ENCODE measurements at places on chromosomes 4 and X.

DNA sequence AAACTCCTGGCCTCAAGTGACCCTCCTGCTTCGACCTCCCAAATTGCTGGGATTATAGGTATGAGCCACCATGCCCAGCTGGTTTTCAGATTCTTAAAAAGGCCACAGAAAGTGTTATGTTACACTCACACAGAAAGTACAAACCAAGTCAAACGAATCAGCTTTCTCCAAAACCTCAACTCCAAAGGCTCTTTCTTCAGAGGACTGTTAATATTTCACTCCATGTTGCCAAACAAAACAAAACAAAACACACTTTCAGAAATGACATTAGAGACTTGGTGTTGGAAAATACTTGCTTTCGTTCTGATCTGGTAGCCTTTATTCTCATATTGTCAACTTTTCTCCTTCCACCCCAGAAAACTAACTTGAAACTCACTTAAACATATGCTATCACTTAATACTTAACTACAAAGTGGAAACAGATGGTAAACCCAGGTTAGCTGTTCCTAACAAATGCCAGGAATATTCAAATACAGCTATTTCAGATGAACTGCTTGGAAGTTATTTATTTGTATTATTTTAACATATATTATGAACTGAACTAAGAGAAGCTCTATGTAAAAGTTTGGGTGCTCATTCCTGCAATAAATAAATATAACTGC is 34.7 kb downstream of the RLIM start:
- DNase-seq, result no peak

- DNase-seq, result no peak
Measured at GRCh38 chrX:39834600-39834999, 263.2 kb downstream of the BCOR start.

GRCh38 chr4:83413676-83414075 is 41.9 kb downstream of the HELQ start:
- no peak for DNase-seq

DNA sequence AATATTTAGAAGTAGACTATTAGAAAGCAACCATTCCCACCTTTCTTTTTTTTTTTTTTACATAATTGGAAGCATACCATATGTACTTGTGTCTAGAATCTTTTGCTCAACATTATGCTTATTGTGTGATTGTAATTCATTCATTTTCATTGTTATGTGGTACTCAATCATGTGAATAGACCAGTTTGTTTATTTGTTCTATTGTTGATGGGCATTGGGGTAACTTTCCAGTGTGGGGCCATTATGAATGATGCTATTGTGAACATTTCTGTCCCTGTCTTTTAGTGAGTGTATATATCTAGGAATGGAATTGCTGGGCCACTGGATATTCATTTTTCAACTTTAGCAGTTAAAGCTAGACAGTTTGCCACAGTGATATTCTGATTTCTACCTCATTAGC is 62.5 kb upstream of the MCUB start:
- DNase-seq, result no peak

GRCh38 chrX:63758011-63758410 is 27.0 kb downstream of the ARHGEF9 start:
- DNase-seq, result no peak

- no peak for DNase-seq
Measured at GRCh38 chr4:3836756-3837601, 70.8 kb downstream of the ADRA2C start.

GRCh38 chrX:31423609-31424189 is 351.9 kb upstream of the FTHL17 start:
- DNase-seq, result peak; percentile 23

- no peak for DNase-seq
Measured at GRCh38 chr4:79413032-79413885, 5.2 kb upstream of the GK2 start.

- no peak for DNase-seq
Measured at GRCh38 chr4:83151651-83152050, 37.1 kb upstream of the PLAC8 start.

DNA sequence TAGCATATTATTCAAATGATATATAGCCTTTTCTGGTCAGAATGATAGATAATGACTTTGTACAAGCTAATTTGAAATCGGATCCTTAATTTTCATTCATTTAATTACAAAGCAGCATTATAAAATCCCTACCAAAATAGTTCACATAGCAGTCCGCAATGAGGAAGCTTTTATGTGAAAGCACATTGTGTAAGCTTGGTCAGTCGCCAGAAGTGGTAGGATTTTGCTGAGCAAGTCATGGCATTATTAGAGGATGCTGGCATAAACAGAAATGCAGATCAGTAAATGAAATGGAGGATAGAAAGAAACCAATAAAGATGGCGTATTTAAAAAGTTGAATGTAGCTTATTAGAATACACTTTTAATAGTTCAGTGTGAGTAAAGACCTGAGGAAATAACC is 93.2 kb upstream of the DIAPH2 start:
- no peak for DNase-seq

DNA sequence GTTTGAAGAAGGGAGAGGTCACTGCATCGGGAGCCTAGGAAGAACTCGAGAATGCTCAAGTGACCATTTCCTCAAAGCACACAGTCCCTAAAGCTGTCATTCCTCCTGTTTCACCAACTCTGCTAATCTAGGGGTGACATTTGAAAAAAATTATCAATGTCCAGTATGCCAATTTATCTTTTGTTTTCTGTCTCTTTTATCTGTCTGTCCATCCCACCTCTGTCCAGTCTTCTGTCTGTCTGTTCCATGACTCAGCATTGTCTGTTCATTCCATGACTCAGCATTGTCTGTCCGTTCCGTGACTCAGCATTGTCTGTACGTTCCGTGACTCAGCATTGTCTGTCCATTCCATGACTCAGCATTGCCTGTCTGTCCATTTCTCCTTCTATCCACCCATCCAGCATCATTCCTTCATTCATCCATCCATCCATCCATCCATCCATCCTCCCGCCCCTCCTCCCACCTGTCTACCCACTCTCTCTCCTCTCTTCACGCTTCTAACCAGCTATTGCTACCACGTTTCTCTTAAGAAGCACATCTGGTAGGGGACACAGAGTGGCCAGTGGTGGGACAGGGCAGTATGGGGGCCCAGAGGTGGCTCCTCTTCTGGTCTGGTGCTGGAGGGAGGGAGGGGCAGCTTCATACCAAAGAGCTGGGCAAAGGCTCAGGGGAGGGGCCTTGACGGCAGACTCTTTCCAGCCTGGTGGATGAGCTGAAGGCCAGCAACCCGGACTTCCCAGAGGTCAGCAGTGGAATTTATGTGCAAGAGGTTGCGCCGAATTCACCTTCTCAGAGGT is 34.1 kb downstream of the HTRA3 start:
- peak; percentile 11 for DNase-seq

- DNase-seq, result no peak
Measured at GRCh38 chr4:160353548-160353947, 1250.7 kb downstream of the RAPGEF2 start.

DNA sequence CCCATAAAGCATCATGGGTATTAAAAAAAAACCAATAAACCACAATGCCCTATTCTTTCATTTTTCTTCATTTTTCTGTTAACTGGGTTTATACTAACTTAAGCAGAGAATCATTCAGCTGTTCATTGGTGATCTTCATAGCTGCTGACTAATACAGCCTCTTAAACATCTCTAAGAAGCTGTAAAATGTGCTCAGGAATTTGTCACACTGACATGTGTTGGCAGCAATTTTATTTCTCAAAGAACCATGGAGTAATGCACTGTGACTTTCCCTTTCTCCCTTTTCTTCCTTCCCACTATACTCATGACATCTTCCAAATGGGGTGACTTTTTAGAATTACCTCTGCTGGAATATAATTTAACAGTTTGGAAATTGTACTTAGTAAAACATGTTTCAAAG is 315.4 kb downstream of the ANTXR2 start:
- no peak for DNase-seq

- DNase-seq, result no peak
Measured at GRCh38 chr4:147408189-147408588, 72.7 kb upstream of the EDNRA start.

GRCh38 chr4:10671366-10671765 is 13.2 kb downstream of the CLNK start:
- DNase-seq, result no peak

DNA sequence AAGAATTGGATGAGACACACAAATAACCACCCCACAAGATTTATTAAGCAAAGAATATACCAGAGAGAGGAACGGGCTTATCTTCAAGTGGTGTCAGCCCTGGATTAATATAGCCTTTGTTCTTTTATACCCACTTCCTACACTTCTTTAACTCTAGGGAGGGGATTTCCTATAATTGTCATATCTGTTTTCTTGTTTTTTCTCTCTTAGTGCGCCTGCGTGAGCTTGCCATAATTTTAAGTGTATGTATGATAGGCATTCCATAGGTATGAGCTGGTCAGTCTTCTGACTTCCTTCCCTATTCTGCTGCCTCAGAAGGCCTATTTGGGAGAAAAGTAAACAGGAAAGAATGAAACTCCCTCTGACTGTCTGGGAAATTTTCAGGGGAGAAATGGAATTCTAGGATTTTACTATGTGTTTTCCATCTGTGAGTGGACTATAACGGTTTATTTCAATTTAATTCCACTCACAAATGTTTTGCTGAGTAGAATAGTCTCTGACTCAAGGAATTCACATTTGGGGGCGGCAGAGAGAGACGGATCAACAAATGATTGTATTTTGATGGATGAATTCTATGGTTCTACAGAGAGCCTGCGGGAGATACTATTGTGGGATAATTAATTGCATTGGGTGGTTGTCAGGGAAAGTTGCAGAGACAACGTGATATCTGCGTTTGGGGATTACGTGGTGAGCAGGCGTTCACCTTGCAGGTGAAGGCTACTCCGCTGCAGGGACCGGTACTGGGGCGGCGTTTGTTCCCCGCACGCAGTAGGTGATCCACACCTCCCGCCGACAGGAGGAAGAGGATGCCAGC is 626 bp upstream of the CEP135 start:
- DNase-seq, result no peak

GRCh38 chrX:8939322-8939721 is 94.6 kb downstream of the FAM9B start:
- DNase-seq, result no peak

GRCh38 chr4:1082215-1083182 is 30.9 kb downstream of the RNF212 start:
- no peak for DNase-seq

GRCh38 chr4:18202486-18202885 is 180.9 kb upstream of the LCORL start:
- DNase-seq, result no peak

- no peak for DNase-seq
Measured at GRCh38 chr4:164221631-164222030, 532.3 kb upstream of the SMIM31 start.

DNA sequence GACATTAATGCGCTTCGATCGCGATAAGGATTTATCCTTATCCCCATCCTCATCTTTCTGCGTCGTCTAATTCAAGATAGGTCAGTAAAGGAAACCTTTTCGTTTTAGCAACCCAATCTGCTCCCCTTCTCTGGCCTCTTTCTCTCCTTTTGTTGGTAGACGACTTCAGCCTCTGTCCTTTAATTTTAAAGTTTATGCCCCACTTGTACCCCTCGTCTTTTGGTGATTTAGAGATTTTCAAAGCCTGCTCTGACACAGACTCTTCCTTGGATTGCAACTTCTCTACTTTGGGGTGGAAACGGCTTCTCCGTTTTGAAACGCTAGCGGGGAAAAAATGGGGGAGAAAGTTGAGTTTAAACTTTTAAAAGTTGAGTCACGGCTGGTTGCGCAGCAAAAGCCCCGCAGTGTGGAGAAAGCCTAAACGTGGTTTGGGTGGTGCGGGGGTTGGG is 528 bp upstream of the FGF2 start:
- no peak for DNase-seq

DNA sequence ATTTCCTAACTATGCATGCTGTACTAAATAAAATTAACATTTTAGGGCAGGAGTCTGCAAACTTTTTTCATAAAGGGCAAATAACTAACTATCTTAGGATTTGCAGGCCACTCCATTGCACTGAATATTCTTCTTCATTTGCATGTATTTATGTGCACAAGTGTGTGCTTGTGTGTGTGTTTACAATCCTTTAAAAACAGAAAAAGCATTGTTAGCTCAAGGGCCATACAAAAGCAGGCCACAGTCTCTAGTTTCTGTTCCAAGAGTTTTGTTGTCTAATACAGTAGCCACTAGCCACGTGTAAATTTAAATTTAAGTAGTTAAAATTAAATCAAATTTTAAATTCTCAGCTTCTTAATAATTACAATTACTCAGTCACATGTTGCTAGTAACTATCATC is 621.8 kb downstream of the TMA16 start:
- no peak for DNase-seq

DNA sequence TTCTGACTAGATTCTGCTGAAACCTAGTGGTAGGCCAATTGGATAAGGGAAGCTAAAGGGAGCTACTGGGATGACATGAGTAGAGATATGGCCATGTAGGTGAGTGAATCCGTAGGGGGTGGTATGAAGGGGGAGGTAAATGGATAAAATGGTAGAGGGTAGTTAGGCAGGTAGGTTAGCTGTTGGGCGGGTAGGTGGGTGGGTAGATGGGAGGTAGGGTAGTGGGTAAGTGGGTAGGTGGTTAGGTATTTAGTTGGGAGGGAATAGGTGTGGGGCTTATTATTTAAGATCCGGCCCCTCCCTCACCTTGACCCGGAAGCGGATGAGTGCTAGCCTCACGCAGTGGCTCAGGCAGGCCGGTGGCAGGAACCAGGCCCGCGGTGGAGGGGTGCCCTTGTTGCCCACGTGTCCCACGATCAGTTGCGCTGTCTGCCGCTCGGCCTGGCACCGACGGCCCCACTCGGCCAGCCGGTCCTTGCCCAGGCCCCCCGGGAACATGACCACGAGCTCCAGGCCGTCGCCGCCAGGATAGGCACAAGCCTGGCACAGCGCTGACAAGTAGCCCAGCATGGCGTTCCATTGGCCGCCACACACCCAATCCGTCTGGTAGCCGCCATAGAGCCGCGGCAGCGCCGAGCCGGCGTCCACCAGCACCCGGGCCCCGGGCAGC is 725 bp downstream of the FAM120C start:
- peak; percentile 62 for DNase-seq

- no peak for DNase-seq
Measured at GRCh38 chr4:149574971-149575370, 240.7 kb downstream of the IQCM start.

GRCh38 chr4:159010563-159011260 is 92.2 kb upstream of the RAPGEF2 start:
- peak; percentile 65 for DNase-seq

GRCh38 chr4:41202820-41203568 is 11.3 kb downstream of the APBB2 start:
- DNase-seq, result no peak

GRCh38 chrX:111164728-111165127 is 68.7 kb downstream of the PAK3 start:
- DNase-seq, result no peak

DNA sequence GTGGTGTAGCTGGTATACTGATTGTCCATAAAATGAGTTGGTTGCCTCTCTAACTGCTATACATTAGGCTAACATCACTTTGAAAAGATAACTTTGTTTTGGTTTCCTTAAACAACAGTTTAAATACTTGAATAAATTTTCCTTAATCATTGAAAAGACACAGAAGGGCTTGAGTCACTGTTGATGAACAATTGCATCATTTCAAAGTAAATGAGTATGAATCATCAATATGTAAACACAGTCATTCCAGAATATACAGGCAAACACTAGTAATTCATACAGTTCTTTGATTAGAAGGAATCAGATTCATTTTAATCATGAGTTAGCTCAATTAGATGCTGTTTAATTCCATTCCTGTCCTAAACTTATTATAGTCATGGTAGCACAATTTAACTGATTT is 160.6 kb downstream of the AFF2 start:
- no peak for DNase-seq

- DNase-seq, result no peak
Measured at GRCh38 chrX:16970977-16971376, 24.5 kb downstream of the REPS2 start.

GRCh38 chr4:83150653-83151330 is 36.3 kb upstream of the PLAC8 start:
- peak; percentile 32 for DNase-seq

- DNase-seq, result no peak
Measured at GRCh38 chrX:101691835-101692234, 32.2 kb upstream of the ARMCX2 start.

Data from uterus (tissue), 4 donors.